Nucleus accumbens (tissue), 56 donors: ENCODE measurements at places on chromosomes 3 and 15.
A peak's percentile ranks its signal among the peaks of the same experiment; 100 is the strongest.

DNA sequence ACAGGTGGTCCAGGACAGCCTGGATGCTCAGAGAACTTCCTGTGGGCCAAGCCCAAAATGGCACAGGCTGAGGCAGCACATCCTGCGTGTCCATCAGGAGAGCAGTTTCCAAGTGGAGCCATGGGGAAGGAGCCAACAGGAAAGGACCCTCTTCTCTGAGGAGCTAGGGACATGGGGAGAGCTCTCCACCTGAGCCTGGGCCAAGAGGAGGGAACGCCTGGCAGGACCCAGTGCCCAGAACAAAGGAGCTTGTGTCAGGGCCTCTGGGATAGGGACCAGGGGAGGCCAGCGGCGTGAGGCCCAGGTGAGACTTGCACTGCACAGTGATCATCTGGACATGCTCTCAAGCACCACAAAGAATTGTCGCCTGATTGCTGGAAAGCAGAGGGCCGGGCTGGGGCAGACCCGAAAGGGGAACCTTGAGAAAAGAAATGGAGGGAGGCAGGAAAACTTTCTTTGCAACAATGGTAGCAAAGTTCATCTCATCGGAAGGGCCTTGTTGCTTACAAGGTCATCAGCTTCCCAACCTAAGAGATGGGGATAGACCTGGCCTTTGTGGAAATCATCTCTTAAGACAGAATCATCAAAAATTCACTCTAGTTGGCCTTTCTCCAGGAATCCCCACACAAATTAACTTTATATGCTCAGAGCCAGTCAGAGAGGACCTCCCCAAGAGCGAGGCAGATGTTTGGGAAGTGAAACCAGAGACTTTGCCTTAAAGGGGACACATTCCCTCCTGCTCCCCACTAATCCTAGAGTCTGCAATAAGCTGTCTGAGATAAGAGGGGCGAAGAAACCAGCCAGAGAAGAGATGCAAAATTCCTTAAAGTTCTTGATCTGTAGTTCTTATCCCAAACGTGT lies 47.7 kb upstream of the HES1 start:
- DNase-seq = no peak

DNA sequence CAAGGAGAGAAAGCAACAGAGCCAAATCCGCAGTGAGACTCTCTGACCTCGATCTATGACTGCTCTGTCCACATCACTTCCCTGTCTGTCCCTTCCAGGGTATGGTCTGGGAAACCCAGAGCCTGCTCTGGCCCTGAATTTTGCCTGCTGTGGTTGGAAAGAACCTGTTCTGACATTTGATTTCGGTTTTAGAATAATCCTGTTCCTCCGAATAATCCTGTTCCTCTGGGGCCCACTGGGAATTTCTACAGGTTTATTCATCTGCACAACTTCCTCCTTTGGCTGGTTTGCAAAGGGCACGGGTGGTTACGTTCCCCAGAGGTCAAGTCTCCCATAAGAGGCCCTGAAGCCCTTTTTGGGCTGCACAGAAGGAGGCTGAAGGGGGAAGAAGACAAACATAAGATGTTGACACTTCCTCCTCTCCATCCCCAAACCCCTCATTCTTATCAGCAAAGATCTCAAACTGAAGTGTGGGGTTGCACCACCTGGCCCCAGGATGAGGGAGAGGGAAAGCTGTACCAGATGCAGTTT lies 10.6 kb downstream of the LAMP3 start:
- no peak for DNase-seq

- DNase-seq = no peak
Observed at GRCh38 chr3:111692593-111693552, 97.7 kb upstream of the ZBED2 start.

DNA sequence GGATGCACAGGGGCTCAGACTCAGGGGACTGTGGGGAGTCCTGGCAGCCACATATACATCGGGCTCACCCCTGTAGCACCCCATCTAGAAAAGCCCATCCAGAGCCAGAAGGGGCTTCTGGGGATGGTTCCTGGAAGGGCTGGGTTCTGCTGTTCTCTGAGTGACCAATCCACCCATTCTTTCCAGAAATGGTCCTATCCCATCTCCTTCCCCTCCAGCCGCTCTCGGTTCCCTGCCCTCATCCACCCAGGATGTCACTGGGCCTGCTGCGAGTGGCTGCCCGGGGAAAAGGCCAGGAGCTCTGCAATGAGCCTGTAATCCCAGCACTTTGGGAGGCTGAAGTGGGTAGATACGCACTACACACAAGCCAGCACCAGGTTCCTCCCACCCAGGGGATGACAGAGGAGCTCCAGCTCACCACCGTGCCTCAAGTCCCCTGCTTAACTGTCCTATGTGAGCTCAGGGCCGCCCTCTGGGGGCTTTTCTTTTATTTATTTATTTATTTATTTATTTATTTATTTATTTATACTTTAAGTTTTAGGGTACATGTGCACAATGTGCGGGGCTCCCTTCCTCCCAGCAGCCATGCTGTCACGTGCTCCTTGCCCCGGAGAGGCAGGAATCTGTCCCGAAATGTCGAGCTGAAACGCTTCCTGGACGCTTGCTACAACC lies 13.6 kb upstream of the CSK start:
- DNase-seq = no peak

- no peak for DNase-seq
Observed at GRCh38 chr15:64058279-64058678, 12.0 kb upstream of the DAPK2 start.

GRCh38 chr3:39013289-39013688 lies 38.5 kb downstream of the SCN11A start:
- DNase-seq = no peak

DNA sequence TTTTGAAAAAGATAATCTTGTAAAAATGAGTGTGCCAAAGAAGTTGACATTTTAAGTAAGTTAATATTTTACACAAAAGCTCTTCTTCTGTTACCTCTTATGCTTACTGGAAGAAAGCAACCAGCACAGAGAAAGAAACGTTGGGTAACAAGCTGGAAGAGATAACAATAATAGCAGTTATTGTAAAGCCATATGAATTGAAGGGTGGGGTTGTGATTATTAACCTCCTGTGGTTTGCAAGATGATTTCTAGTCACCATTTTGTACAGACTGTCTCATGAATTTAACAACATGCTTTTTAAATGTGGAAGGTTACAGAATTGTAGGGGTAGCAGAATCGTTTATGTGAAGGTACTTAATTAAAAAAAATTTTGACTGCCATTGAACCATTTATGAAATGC lies 9.2 kb downstream of the RAP2B start:
- DNase-seq = no peak

DNA sequence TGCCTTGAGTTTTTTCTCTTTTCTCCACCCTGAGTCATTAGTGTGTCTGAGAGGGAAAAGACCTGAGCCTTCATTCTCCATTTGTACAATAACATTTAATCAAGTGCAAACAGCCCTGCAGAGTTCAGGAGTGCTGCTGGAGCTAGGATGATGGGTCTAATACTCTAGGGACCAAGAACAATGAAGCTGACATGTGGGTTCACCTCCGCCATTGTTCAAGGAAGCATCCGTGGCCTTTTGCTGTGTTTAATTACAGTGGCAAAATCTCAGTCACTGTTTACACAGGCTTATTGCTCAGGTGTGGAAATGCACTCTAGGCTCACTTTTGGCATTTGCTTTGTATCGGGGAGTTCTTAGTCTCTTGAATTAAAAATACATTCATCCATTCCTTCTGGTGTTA lies 259.6 kb downstream of the LRTM1 start:
- DNase-seq = no peak

- no peak for DNase-seq
Observed at GRCh38 chr3:120284747-120285507, at the start of gene GPR156. TSS of gene GPR156 (minus strand) at chr3:120285222. CDS start at chr3:120244098, 41,124 bp downstream.

GRCh38 chr3:30512576-30512975 lies 93.8 kb upstream of the TGFBR2 start:
- no peak for DNase-seq

DNA sequence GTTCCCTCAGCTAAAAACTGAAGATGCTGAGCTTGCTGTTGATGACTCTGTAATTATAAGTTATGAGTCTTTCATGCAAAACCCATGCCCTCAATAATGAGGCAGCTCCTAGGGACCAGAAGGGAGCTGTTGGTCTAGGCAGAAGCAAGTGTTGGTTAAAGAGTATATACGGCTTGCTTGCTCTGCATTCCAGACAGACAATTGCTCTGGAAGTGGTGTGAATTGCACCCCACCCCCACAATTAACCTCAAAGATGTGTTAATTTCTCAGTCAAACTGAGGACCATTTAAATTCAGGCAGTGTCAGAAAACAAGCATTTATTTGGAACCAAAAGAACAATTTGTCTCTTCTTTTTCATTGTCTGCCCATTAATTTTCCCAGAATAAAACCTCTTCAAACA lies 163.5 kb upstream of the EOMES start:
- no peak for DNase-seq

- DNase-seq = no peak
Observed at GRCh38 chr3:187935623-187936156, 190.4 kb upstream of the BCL6 start.

DNA sequence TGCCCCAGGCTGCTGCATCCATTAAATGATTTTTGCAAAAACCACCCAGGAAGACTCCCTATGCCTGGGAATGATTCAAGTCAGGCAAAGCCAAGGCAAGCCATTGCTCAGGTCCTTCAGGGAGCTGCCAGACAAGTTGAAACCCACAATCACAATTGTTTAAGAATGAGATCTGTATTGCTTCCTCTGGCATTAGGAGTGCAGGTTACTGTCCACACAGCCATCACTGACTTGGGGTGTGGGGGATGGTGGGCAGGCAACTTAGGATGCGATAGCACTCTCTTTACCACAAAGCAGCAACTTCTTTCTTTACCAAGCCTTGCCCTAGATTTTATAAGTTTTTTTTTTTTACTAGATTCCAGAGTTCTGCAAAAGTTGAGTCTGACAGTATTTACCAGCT lies 15.0 kb upstream of the IL20RB start:
- DNase-seq = no peak

DNA sequence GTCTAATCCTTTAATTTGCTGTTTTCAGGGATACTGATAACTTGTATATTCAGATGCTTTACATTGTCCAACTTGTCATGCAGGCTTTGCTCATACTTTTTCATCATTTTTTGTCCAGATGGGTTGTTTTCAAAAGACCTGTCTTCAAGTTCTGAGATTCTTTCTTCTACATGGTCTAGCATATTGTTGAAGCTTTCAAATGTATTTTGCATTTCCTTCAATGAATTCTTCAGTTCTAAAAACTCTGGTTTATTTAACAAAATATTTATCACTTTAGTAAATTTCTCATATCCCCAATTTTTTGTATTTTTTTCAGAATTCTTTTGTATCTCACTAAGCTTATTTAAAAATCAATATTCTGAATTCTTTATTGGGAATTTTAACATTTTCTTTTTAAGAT lies 388.3 kb upstream of the IL12A start:
- DNase-seq = no peak

DNA sequence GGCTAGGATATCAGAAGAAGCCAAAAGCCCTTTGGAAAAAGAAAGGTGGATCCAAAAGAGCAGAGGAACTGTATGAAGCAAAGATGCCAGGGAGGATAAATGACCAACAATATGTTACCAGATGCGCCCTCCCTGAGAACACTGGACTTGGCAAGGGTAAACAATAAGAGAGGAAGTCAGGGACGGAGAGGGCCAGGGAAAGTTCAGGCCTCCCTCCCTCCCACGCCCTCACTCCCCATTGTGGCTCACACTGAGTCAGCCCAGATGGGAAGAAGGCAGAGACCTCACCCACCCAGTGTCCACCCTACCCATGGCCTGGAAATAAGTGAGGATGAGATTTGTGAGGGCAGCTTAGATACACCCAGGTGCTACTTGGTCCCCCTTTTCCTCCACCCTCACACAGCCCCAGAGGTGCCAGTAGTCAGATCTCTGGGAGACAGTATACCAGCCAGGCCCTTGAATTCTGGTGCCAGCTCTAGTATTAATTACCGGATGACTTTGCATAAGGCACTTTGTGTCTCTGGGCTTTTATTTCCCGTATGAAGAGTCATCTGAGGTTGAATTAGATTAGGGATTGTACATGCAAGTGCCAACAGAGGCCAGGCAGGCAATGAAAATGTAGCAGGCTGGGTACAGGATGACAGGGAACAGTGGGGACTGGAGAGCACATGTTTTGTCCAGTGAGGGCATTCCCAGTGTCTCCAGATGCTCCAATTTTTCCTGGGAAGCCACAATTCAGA lies 35.1 kb upstream of the FRMD4B start:
- no peak for DNase-seq

GRCh38 chr15:53693729-53694475 lies 65.6 kb downstream of the WDR72 start:
- peak; percentile 11 for DNase-seq

DNA sequence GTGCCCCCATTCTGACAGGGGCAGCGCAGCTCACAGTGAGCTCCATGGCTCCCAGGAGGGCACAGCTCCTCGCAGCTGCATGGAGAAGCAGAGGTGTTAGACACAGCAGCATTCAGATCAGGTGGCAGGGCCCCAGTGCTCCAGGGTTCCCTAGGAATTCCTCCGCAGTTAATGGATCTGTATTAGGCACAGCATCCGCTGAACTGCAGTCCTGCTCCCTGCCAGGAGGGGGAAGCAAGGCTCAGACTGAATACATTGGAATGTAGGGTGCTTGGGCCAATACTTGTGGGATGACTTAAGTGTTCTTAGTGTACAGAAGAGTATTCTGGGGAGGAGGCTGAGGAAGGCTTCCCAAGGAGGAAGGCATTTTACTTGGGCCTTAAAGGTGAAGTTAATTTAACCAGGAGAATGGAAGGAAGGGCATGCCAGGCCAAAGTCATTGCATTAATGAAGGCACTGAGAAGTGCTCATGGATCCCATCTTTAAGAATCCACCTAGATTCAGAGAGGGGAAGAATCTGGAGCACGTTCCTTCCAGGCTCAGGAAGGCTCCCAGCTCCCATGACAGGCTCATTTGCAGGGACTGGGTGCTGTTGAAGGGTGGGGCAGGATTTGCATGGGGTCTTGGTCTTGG lies 111.6 kb downstream of the RAB11A start:
- DNase-seq = peak; percentile 2

- no peak for DNase-seq
Observed at GRCh38 chr3:189171707-189172106, at the start of gene TPRG1. TSS of gene TPRG1 (plus strand) at chr3:189171971. CDS start at chr3:189207385, 35,414 bp downstream.

DNA sequence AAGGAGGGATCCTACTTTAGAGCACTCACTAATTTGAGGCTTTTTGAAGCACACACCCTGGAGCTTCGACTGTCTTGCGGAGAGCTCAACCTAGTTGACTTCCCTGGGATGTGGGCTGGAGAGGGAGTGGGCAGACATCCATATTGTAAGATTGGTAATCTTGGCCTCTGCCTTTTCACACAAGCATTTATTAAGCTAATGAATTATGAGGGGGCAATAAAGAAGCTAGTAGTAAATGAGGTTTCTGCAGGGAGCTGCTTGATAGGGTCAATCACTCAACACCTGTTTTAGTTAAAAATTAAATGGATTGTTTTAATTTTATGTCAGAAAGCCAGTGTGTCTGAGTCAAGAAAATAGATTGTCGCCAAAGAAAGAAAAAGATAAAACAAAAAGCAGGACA lies 76.3 kb downstream of the PDZRN3 start:
- no peak for DNase-seq
